ENCODE measurements at places on chromosomes 12 and 14.

DNA sequence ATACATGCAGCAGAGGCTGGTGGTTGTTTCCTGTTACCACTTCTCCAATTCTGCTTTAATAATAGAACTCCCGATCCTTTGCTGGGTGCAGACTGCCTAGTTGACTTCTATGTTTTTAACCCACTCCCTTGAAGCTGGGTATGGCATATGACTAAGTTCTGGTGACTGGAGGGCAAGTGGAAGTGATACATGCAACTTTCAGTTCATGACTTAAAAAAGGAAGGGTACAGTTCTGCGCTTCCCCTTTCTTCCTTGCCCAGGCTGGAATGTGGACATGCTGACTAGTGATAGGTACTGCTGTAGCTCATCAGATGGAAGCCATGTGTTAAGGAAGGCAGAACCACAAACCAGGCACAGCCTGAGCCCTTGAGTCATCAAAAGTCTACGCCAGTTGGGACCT lies 2.4 kb upstream of the A2M start:
- no peak for DNase-seq

DNA sequence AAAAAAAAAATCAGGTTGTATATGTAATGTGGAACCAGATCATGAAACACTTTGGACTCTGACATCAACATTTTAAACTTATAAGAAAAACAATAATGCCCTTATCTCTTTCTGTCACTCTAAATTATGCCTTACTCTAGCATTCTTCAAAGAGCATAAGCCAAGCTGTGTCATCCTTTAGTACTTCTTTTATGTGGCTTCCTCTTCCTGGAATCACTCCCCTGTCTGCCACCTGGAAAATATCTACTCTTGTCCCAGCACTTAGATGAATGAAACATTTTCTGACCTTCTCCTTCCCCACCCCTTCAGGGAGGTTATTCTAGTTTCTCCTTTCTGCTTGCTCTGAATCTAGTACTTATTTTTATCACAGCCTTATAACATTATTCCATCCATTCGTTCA lies 101.2 kb downstream of the CNTN1 start:
- DNase-seq: no peak

DNA sequence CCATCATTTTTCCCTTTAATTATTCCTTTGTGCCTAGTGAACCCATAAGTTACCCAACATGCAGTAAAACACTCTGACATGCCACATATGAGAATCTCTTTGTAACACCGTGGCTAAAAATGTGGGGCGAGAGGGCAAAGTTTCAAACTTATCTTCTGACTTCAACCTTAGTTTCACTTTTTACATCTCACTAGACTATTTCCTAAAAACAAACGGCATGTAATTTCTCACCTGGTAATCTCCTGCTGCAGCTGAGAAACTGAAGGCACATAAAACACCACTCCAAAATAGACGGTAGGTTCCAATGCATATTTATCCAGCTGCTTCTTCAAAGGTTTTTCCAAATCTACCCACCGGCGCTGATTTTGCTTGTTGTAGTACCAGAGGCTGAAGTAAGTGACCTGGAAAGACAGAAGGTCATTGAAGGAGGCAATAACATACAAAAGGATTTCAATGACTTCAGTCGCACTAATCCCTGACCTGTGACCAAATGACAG lies 37.9 kb downstream of the PTPN21 start:
- no peak for DNase-seq

DNA sequence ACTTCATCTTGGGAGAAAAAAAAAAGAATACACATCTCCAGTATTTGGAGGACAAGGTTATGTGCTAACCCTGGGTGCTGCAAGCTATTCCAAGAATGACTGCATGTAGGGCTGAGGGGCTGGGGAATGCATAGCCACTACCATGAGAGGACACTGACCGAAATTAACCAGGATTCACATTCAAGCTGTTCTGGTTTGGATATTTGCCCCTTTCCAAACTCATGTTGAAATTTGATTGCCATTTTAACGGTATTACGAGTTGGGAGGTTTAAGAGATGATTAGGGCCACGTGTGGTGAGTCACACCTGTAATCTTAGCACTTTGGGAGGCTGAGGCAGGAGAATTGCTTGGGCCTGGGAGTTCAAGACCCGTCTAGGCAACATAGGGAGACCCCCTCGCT lies 18.5 kb upstream of the MARK3 start:
- DNase-seq: no peak

- no peak for DNase-seq
Observed at GRCh38 chr14:21197418-21198205, 41.7 kb upstream of the OR5AU1 start.

- DNase-seq: no peak
Observed at GRCh38 chr12:913919-914698, 35.4 kb downstream of the RAD52 start.

- no peak for DNase-seq
Observed at GRCh38 chr12:14366209-14367039, 942 bp downstream of the ATF7IP start.

All from activated T-cell treated with anti-CD3 and anti-CD28 coated beads for 24 hours (primary cell).